ENCODE measurements at places on chromosomes 11 and 22.

DNA sequence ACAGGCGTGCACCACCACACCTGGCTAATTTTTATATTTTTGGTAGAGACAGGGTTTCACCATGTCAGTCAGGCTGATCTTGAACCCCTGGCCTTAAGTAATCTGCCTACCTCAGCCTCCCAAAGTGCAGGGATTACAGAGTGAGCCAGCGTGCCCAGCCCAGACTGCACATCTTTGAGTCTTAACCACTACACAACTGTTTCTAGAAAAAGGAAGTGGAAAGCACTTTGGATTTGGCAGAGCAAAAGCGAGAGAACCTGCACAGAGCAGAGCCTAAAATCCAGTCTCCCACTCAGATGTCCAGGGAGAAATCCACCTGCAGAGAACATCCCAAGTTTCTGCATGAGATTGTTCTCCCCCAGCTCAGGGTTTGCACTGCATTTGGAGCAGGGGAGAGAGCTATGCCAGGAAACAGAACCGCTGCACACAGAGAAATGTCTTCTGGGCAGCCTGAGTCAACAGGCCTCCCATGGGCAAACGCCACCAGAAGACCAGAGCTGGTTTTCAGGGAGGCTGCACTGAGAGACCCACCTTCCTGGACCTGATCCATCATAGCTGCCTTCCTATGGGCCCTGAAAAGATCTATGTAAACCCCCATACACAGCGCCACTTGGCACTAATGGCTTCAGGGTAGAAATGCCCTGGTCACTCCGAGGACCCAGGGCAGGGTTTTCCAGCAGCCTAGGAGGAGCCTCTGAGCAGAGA is 54.0 kb downstream of the RPUSD4 start:
- no peak for DNase-seq

DNA sequence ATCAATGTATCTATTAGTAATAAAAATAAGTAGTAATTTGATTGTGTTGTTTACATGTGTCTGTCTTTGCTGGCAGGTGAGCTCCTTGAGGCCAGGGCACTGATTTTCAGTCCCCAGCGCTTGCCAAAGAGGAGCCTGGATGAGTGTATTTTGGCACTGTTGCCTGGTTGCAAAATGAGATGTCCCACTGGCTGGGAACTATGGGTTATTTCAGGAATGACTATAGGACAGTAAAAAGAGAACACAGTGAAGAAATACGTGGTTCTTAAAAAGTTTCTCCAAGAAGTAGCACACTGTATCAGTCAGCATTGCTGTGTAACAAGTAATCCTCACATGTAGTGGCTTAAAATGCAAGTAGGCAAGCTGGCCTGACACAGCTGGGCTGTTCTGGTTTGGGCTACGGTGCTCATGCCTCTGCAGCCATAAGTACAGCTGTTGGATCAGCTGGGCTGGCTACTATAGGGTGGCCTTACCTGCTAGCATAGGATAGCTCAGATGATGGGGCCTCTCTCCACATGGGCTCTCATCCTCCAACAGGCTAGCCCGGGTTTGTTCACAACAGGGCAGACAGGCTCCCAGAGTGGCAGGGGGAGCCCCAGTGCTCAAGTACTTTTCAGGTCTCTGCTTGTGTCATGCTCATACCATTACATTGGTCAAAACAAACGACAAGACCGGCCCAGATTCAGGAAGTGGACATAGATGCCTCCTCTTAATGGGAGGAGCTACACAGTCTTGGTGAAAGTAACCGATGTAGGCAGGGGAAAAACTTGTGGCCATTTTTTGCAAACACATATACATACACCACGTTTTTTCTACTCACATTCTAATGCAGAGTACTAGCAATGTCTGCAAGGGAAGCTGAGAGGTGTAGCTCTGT is 399.1 kb downstream of the LARGE1 start:
- DNase-seq, result no peak

DNA sequence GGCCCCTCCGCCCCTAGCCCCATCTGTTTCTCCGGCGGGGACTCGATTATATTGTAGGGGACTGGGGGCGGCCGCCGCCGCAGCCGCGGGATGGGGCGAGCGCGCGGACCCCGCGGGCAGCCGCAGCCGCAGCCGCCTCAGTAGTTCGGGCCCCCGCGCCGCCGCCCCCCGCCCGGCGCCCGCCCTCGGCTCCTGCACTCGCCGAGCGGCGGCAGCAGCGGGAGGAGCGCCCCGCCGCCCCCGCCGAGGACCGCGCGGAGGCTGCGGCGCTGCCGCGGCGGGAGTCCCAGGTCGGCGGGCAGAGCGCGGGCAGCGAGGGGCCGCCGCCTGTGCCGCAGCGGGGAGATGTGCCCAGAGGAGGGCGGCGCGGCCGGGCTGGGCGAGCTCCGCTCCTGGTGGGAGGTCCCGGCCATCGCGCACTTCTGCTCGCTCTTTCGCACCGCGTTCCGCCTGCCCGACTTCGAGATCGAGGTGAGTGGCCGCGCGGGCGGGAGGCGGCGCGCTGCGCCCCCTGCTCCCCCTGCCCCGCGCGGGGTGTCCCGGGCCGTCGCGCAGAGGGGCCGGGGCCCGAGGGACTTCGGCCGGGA is at the start of gene CECR2:
CECR2 (plus strand) TSS at position 22 of the 587 bp plus-strand sequence; CDS start at position 346, 324 bp downstream.
- DNase-seq, result peak; percentile 53

GRCh38 chr11:120108154-120108784 is 29.6 kb downstream of the TRIM29 start:
- peak; percentile 79 for DNase-seq

DNA sequence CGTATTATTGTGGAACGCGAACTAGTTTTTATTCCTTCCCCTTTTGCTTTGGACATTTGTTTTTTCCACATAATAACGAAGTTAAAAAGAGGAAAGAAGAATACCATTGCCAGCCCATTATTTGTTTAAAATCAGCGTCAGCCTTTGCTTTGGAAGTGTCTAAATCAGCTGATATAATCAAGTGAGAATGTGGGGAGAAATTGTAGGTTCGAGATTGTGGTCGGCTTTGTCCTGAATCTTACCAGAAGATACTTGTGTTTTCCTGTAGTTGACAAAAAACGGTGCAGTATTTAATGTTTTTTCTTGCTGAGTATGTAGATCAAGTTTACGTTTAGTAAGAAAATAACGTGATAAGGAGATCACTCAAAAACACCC is 935 bp downstream of the ZNF143 start:
- DNase-seq, result no peak

GRCh38 chr11:116263770-116264169 is 509.0 kb downstream of the BUD13 start:
- no peak for DNase-seq

DNA sequence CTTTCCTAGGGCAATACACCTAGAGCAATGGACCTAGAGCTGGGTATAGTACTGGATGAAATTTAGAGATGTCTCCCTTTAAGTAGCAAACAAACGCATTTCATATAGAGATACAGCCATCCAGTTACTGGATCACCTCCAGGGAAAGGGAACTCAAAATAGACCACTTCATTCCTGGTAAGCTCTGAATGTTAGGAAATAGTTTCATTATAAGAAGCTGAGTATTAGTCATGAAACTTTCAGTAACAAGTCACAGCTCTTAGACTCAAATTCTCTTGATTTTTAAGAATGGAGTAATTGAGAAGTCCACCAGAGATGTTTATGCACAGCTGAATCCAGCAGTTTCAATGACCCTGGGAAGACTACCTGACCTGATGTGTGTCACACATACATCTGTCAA is 221.9 kb downstream of the FAM76B start:
- DNase-seq, result no peak

GRCh38 chr11:117805045-117805444 is 8.0 kb upstream of the DSCAML1 start:
- no peak for DNase-seq

DNA sequence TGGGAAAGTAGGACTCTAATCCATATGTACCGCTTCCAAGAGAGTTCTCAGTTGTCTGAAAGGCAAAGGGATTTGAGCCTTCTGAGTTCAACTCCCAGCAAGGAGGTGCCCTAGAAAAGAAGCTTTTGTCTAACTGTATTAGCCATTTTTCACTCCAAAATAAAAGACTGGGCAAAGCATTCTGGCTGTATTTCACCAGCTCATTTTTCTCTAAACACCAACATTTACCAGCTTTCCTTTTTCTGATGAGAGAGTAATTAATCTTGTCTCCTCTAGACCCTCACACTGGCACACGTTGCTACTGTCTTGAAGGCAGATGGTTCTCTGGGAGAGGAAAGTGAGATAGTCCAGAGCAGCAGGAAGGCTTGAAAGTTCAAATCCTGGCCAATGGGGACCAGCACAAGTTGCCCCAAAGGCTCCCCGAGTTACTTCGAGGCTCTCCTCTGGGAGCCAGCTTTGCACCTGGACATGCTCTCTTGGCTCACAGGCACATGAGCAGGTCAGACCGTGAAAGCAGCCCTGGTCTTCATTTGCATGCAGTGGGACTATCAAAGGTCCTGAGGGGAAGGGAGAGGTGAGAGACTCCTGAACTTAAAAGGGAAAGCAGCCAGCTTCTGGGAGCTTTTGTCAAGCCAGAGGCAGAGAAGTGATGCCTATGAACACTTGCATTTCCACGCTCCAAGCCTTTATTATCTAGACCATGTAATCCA is 100.0 kb downstream of the NTM start:
- DNase-seq, result no peak

DNA sequence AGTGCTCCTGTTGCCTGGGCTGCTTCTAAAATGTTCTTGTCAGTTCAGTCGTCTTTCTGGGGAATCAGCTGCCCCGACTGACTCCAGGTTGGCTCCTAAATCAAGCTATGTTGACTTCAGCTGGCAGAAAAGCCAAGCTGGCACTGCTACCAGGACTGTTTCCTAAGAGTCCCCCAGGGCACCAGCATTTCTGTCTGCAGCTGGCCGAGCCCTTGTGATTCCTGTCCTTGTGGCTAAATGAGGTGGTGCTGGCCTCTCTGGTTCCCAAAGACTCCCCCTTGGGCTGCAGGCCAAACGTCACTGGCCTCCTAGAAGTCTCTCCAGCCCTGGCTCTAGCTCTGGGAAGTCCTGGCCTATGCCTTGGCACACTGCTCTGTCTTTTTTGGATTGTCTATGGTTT is 31.1 kb downstream of the GRAMD1B start:
- no peak for DNase-seq

- DNase-seq, result no peak
Measured at GRCh38 chr11:117219001-117219400, 12.9 kb downstream of the PCSK7 start.

GRCh38 chr11:115357066-115357465 is 147.1 kb downstream of the CADM1 start:
- DNase-seq, result no peak

DNA sequence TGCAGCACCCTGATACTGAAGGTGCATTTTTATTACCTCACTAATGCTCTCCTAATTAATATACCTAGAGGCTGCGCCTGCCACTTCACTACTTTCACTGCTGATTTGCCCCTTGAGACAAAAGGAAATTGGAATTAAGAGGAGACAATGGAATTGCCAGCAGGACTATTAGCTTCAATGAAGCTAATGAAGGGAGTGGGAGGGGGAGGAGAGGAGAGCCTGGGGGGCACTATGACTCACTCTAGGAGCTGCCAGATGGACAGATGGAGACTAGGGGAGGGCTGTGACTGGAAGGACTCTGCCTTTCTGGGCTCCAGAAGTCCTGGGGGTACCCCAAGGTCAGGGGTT is 102.8 kb upstream of the DRD2 start:
- DNase-seq, result no peak

GRCh38 chr22:27990451-27990840 is 71.4 kb upstream of the PITPNB start:
- peak; percentile 6 for DNase-seq

DNA sequence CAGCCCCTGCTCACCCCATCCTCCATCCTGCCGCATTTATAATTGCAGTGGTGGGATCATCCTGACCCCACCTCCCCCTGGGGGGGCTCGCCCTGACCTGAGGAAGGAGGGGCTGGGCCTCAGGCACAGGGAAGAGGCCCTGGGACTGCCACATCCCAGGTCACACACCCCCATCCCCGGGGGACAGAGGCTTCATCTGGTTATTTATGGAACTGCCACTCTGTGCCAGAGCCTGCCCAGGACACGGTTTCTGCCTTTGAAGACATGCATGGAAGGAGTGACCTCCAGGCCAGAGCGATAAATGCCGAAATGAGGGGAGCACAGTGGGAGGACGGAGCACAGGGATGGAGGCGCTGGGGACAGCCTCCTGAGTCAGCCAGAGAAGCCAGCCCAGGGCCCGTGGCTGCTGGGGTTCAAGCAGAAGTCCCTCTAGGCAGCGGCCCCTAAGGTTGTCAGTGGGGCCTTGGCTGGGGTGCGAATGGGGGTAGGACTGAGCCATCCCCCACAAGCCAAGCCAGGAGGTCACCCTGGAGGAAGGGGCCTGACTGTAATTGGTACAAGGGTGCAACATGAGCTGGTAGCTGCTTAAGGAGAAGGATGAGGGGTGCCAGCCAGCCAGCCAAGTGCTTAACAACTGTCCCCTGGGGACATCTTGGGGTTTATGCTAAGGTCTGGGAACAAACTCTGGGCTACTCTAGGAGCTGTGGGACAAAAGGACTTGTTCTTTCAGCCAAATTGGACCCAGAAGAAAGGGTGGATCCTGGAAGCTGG is 51.4 kb upstream of the SHISAL1 start:
- DNase-seq, result no peak

GRCh38 chr22:37545703-37546436 is 14.4 kb upstream of the CDC42EP1 start:
- no peak for DNase-seq

- no peak for DNase-seq
Measured at GRCh38 chr11:59262177-59262818, 49.6 kb upstream of the MPEG1 start.

- no peak for DNase-seq
Measured at GRCh38 chr11:123653483-123653826, 969 bp downstream of the SCN3B start.

- DNase-seq, result no peak
Measured at GRCh38 chr11:8566613-8567210, 27.3 kb downstream of the STK33 start.

- DNase-seq, result no peak
Measured at GRCh38 chr11:116190861-116191260, 581.9 kb downstream of the BUD13 start.

DNA sequence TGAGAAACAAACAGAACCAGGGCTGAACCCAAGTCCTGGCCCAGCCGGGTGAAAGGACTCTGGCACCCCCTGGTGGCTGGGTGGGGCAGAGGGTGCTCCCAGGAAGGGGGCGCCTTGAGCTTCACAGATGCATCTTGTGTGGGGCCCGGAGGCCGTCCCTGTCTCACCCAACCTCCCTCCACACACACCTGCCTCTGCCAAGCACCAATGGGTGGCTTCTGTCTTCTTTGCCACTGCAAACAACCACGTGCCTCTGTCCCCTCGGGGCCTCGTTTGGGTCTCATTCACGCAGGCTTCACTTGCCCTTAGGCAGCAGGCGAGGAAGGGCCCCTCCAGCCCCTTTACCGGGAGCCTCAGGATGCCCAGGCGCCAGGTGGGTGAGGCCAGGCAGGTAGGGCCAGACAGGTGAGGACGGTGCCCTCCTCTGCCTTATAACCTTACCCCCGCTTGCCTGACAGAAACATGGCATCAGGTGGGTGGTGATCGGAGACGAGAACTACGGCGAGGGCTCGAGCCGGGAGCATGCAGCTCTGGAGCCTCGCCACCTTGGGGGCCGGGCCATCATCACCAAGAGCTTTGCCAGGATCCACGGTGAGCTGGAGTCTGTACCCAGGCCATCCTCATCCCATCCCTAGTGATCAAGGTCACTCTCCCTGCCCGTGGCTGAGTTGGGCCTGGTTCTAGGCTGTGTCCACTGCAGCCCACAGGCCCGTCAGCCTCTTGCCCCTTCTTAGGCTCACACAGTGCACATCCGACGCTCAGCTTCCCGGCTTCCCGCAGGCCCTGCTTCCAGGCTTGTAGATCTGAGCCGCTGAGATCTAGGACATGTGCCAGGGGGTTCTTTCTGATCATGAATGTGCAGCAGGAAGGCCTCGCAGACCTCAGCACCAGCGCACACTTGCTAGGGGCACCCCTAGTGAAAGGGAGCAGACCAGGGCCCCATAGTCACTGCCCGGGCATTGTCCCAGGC is 17.2 kb downstream of the POLR3H start:
- DNase-seq, result peak; percentile 81

- DNase-seq, result no peak
Measured at GRCh38 chr22:37503850-37504249, 15.4 kb downstream of the CARD10 start.

All from activated T-cell treated with anti-CD3 and anti-CD28 coated beads, Interleukin-2, amount 50 U/mL, for 24 hours (primary cell).